Activated CD4-positive, alpha-beta T cell treated with anti-CD3 and anti-CD28 coated beads, Interleukin-2, Interleukin-4, amounts not matched to agents 100 ng/mL and 50 ng/mL, durations not matched to agents 16 hours and 8 hours (primary cell): ENCODE measurements at places on chromosomes 3 and 15.
A peak's percentile ranks its signal among the peaks of the same experiment; 100 is the strongest.

GRCh38 chr15:89164712-89165211 is 56.6 kb downstream of the RLBP1 start:
- DNase-seq: no peak

DNA sequence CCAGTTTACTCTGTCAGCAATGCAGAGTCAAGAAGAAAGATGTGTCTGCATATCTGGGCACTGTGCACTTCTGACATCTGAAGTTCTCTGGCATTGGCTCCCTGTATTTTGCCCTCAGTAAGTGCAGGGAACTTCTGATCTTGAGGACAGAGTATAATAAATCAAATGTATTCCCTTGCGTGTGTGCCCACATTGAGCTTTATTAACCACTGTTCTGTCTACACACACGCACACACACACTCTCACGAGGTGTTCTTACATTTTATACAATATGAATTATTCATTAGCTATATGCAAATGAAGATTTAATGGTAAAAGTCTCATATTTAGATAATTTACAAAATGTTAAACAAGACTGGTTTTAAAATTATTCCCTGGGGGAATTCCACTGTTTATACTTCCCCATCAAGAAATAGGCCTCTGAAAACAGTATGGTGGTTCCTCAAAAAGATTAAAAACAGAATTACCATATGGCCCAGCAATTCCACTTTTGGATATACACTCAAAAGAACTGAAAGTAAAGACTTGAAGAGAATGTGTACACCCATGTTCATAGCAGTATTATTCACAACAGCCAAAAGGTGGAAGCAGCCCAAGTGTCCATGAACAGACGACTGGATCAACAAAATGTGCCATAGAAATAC is 24.6 kb upstream of the ANPEP start:
- no peak for DNase-seq

DNA sequence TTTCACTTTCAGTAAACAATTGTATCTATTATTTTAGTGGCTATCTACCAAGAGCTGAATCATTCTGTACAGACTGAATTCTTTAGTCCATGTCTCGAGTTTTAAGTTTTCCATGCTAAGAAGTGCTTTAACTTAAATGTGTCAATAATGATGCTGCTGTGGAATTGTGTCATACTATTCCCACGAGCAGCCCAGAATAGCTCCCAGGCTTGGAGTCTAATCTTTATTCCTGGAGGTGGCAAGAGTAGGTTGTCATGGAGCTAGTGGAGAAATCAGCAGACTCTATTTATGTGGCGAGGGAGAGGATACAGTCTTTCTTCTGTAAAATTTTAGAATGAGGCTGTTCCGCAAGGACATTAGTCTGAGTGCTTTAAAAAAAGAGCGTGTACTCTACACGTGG is 207.2 kb downstream of the ROBO2 start:
- DNase-seq: no peak

- peak; percentile 54 for DNase-seq
Measured at GRCh38 chr15:98428253-98428989, 219.9 kb upstream of the IGF1R start.

DNA sequence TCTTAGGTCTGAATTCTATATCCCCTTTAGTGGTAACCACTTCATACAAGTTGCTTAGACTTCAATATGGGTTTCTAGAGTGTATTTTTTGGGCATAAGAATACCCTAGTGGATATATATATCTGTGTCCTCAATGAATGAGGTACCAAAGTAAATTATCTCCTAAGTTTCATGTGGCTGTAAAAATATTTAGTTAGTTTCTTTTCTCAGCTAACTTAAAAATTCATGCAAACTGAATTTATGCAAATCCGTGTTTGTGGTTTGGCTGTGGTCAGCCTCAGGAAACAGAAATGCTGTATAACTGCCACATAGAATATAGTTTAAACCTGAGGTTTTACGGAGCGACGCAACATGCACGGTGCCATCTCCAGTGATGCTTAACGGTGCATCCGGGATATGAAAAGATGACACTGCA is 80.3 kb downstream of the PEX5L start:
- DNase-seq: peak; percentile 70

GRCh38 chr3:165211721-165212120 is 15.5 kb upstream of the SLITRK3 start:
- DNase-seq: no peak

GRCh38 chr15:74201710-74202420 is 722 bp downstream of the STRA6 start:
- DNase-seq: no peak

DNA sequence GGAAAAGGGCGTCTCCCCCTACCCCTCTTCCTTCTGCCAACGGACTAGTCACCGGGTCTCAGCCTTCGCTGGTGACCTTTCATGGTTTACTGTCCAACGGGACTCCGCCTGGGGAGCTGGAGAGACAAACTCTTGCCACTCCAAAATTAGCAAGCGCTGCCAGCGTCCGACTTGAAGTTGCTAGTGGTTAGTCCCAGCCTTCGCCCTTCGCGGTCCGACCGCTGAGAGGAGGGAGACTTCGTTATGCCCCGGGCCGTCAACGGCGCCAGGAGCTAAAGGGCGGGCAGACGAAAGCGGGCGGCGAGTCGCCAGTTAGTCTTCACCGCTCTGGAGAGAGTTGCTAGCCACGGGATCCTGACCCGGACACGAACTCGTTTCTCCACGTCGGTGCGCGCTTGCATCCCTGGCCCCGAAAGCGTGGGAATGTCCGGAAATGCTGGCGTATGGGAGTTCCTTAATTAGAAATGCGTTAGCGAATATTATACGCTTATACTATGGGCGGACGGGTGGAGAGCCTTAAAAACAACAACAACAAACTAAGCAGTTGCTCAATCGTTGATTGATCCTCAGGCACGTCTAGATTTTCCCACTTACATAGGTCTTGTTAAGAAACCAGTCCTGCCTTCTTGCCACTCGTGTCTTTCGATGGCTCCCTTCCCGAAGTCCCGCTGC is 716 bp downstream of the SMC4 start:
- peak; percentile 38 for DNase-seq

- no peak for DNase-seq
Measured at GRCh38 chr3:179837374-179837773, 184.5 kb downstream of the USP13 start.

GRCh38 chr15:25242166-25242879 is 196.5 kb downstream of the UBE3A start:
- DNase-seq: no peak

DNA sequence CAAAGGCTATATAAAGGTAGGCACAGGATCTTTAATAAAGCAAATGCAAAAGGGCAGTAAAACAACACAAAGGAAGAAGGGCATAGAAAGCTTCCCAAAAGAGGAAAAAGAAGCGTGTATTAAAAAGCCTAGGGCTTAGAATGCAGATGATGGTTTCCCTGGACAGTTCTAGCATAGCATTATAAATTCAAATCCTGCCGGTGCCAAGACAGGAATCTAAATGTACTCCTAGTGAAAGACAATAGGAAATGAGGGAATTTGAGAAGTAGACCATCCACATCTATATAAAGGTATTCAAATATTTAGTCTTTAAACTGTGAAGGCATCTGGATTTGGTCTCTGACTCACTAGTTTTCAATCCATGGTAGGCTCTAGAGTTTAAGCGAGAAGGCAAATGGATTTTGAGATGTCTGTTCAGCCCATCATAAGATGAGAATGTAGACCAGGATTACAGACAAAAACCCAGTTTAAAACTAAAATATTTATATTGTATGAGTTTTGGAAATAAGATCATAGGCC is 431.8 kb downstream of the TBL1XR1 start:
- DNase-seq: no peak

DNA sequence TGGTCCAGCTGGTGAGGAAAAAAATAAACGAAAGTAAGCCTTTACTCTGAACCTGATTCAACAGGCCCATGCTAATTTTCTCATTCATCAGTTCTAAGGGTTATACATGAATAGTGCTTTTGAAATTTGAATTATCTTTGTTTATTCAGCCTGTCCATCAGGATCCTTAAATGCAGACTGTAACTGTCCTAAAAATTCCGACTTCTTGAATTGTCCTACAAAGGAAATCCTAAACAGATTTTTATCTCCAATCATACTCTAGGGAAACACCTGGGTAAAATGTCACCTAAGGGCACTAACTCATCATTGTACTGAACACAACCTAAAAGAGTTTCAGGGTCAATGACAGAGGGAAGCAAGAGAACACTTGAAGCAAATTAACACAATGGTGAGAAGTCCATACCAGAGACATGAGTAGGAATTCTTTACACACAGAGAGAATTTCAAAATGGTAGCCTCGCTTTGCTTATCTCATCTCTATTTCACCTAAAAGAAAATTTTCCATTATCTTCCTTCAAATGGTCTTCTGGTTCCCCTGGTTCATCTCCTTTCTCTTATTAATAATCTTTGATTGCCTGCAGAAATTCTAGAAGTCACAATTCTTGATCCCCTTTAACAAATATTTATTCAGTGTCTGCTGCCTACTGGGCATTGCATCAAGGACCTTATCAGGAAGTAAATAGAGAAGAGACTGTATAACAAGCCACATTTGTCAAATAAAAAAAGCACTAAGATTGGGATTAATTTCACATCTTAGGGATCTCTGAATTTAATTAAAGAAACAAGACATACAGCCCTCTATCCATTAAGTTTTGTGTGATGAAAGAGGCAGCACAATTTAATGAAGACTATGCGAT is 182.7 kb downstream of the MEIS2 start:
- DNase-seq: no peak

GRCh38 chr15:68385240-68385561 is 46.8 kb downstream of the ITGA11 start:
- DNase-seq: no peak

DNA sequence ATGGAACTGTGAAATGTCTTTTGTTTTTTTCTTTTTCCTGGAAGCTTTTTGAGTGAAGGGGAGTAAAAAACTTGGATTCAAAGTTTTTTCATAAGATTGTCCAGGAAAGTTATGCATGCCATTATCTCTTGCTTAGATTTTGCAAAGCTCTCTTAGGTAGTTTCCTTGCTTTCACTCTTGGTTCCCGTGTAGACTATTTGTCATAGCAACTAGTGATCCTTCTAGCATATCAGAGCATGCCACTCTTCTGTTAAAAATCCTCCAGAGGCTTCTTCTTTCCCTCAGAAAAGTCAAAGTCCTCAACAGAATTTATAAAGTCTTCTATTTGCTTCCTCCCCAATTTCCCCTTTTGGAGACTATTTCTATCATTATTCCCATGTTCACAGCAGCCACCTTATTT is 21.1 kb downstream of the GTF2E1 start:
- DNase-seq: no peak

- DNase-seq: no peak
Measured at GRCh38 chr3:102125994-102126368, 276.7 kb downstream of the NFKBIZ start.

DNA sequence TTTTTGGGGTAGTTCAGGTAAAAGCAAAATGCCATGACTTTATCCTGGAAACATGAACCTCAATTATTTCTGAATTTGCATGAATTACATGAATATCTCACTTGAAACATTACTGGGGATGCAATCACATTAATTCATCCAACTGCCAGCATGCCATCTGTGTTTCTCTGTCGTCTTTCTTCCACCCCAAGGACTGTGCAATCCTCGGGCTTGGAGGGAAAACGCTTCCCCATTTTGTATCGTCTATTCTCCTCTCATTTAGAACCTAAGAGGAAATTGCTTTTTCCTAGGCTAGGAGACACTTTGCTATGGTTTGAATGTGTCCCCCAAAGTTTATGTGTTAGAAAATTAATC is 109.4 kb downstream of the SQOR start:
- DNase-seq: no peak

GRCh38 chr3:2511356-2511755 is 412.7 kb downstream of the CNTN4 start:
- no peak for DNase-seq
